ENCODE measurements at places on chromosomes 6 and 20. TPM values are rescaled to one million over a fixed set of nuclear protein-coding genes. Genes with fewer than 3 reads are reported as not detected.

LST1 gene
- total RNA-seq: 1.6 TPM

GMDS gene
- total RNA-seq: 30.1 TPM

KIAA1586 gene
- 8.6 TPM for total RNA-seq

TNFRSF21 gene
- total RNA-seq: 172 TPM

STMND1 gene
- 0.26 TPM for total RNA-seq

DEFB118 gene
- not detected for total RNA-seq

BCAS4 gene
- total RNA-seq: 12.4 TPM

BMP6 gene
- not detected for total RNA-seq

MOG gene
- total RNA-seq: not detected

ULBP2 gene
- 4.4 TPM for total RNA-seq

PAX1 gene
- not detected for total RNA-seq

PLCB4 gene
- 14.9 TPM for total RNA-seq

FAM135A gene
- 16.0 TPM for total RNA-seq

DNA sequence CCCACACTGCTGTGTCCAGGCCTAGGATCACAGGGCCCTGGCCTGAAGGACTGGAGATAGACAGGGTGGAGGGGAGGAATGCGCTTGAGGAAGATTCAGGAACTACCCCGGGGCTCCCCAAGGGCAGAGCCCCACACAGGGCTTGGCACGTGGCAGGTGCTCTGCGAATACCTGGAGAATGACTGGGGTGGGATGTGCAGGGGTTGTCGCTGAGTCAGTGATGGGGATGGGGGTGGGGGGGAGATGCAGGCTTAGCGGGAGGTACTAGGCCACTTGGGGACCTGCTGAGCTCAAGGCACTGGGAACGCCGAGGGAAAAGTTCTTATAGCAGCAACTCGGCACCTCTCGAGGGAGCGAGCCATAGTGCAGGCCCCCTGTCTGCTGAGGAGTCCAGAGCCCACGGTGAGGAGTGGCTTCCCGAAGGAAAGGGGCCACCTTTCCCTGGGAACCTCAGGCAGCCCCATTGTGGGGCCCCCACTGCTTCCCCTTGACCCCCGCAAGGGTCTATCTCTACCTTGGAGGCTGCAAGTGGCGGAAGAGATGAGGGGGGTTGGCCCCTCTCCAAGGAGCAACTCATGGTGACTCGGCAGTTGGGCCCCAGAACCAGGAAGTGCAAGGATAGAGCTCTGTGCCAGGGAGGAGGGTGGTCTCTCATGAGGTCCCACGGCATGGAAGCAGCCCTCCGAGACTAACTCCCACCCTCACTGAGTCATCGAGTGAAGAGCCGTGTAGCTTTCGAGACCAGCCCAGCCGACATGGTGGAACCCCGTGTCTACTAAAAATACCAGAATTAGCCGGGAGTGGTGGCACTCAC lies 33.1 kb downstream of the SRC start:
- peak; percentile 72 for DNase-seq

- no peak for DNase-seq
These were observed 618.9 kb downstream of the BCKDHB start for GRCh38 chr6:80725156-80725930.

DNA sequence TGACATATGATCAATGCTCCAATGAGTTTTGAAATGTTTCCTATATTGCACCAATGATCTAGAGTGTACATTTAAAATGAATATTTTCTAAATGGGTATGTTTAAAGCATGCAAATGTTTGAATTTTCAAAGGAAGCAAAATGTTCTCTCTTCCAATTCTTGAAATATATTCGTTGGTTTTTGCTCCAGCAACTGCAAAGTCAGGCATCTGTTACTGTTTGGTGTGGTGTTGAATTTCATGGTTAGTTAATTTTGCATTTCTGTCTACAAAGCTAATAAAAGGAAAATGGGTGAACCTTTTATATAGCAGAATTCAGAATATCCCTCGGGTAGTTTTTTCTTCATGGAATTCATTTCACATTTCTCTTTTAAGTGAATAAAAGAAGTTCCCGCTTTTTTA lies 1018.3 kb downstream of the GRIK2 start:
- DNase-seq: no peak

- DNase-seq: peak; percentile 4
These were observed 122.8 kb downstream of the UST start for GRCh38 chr6:148869585-148869984.

DNA sequence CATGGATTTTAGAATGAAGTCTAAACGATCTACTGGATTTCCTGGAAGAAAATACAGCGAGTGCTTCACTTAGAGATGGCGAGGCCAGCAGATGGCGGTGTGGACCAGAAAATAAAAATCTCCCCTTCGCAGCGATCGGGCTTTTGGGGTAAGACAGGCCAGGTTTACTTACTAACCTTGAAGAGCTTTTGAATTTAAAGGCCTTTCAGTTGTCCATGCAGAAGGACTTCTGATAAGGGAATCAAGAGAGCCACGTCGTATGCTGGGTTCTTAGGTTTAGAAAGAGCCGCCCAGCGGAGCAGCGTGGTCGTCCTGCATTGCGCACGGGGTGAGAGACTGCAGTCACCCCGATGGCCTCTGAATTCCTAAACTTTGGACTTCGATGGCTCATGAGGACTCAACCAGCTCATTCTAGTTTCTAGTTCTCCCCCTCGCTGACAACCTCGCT lies 125.2 kb upstream of the RALGAPA2 start:
- no peak for DNase-seq

DNA sequence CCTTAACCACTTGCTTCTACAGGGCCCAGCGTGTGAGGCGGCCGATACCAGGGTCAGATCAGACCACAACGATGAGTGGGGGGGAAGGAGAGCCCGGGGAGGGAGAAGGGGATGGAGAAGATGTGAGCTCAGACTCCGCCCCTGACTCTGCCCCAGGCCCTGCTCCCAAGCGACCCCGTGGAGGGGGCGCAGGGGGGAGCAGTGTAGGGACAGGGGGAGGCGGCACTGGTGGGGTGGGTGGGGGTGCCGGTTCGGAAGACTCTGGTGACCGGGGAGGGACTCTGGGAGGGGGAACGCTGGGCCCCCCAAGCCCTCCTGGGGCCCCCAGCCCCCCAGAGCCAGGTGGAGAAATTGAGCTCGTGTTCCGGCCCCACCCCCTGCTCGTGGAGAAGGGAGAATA lies 2.8 kb downstream of the RING1 start:
- no peak for DNase-seq

- no peak for DNase-seq
These were observed 9.8 kb downstream of the SLC17A9 start for GRCh38 chr20:62962221-62962879.

DNA sequence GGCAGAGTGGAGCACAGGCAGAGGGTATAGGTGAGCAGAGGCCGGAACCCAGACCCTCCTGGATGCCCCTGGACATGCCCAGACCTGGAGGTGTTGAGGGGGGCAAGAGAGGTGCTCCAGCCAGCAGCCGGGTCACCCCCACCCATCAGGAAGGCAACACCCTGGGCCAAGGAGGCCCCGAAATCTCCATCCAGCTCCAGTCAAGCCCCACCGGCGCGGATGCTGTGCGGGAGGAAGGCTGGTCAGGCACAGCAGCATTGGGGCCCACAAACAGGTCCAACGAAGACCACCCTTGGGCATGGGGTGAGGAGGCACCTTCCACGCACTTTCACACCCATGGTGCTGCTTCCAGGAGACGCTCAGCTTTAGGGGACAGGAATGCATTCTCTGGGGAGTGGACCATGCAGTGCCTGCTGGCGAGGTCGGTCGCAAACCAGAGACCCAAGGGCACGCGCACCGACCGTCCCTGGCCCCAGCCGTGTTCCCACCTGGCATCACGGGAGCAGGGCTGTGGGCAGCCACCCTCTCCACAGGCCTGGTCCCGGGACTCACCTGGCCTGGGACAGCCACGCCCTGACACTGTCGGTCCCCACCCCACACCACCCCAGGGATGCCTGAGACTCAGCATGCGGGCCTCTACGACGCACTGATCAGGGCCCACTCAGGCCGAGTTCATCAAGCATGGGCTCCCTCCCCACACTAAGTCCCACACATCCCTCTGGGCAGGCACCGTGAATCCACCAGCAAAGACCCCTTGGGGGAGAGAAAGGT lies 43.6 kb upstream of the ZBP1 start:
- no peak for DNase-seq

- DNase-seq: no peak
These were observed 887 bp upstream of the AIF1 start for GRCh38 chr6:31614075-31614619.

GRCh38 chr6:41503827-41504465 lies 42.2 kb upstream of the FOXP4 start:
- peak; percentile 15 for DNase-seq

DNA sequence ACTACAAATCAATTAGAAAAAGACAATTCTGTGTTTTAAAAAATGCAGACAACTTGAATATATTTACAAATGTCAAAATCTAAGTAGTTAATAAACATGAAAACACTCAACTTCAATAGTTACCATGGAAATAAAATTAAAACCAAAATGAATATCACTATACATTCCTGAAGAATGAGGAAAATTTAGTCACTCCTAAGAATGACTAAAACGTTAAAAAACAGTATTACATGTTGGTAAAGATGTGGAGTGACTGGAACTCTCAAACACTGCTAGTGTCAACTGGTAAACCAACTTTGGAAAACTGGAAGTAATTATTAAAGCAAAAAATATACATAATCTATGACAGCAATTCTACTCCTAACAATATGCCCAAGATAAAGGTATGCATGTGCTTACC lies 36.3 kb downstream of the AHI1 start:
- no peak for DNase-seq

DNA sequence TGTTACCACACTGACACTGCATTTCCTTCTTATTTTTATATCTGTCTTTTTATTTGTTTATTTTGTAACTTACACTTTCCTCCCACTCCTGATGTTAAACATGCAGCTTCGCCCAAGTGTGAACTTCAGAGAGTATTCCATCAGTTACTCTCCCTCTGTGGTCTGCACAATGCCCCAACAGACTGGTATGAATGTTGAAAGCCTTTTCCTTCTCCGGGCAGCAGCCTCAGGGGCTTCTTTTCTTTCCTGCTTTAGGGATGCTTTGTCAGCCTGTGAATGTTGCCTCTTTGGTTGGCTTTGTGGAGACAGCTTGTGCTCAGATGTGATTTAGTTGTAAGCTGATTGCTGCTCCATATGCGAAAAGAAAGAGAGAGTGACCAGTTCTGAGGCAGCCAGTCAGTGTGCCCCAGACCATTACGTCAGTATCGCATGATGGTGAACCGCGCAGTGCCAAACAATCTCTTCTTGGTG lies 44.0 kb downstream of the SMPDL3A start:
- DNase-seq: no peak

DNA sequence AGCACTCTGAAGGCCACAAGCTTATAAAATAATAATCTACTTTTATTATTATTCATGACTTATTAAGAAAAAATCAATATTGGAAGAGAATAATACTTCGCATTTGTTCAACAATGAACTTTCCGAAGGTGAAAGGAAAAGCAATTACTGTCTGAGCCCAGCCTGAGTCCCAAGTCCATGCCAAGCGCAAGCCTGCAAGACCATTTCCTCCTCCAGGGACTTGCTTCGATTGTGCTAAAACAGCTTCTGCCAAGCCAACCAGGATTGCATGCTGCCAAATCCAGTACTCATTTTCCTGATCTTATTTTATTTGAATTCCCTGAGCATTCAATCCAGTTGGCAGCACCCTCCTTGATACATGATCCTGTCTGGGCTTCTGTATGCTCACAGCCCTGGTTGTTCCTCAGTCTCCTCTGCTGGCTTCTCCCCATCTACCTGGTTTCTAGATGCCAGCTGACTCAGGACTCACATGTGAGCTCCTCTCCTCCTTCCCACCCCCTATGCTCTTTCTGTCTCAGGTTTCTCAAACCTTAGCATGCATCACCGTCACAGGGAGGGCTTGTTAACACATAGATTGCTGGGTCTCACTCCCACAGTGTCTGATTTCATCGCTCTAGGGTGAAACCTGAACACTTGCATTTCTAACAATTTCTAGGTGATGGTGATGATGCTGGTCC lies 55.9 kb upstream of the PSMF1 start:
- no peak for DNase-seq

DNA sequence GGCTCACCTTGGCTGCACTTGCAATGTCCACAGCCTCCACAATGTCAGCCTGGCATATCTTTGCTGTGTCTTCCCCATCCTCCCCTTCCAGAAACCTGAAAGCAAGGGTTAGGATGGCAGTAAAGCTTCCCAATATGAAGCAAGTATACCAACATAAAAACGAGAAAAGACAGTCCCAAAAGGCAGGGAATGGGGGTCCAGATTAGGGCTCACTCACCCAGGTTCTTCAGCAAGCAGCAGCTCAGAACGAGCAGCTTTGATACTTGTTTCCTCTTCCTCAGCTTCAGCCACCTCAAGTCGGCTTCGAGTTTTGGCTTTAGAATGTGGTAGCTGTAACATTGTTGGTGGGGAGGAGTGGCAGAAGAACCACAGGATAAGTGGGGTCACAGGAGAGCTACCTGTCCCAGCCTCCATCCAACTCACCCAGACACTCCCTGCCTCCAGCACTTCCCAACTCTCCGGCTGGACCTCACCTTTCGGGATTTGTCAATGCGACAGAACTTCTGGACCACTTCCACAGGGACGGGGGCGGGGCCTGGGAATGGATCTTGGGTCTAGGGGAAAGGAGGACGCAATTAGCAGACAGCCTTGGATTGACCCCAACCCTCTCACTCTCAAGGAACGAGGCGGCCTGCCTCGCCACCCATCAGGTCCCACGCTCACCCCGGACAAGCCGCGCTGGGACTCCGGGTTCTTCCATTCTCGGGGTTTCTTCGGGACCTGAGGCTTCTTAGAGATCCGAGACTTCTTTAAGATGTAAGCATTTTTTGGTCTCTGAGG lies 708 bp downstream of the WDR46 start:
- DNase-seq: peak; percentile 16

- no peak for DNase-seq
These were observed 14.9 kb downstream of the MAN1A1 start for GRCh38 chr6:119334535-119335264.

GRCh38 chr20:3459881-3460307 lies 10.9 kb upstream of the ATRN start:
- no peak for DNase-seq

DNA sequence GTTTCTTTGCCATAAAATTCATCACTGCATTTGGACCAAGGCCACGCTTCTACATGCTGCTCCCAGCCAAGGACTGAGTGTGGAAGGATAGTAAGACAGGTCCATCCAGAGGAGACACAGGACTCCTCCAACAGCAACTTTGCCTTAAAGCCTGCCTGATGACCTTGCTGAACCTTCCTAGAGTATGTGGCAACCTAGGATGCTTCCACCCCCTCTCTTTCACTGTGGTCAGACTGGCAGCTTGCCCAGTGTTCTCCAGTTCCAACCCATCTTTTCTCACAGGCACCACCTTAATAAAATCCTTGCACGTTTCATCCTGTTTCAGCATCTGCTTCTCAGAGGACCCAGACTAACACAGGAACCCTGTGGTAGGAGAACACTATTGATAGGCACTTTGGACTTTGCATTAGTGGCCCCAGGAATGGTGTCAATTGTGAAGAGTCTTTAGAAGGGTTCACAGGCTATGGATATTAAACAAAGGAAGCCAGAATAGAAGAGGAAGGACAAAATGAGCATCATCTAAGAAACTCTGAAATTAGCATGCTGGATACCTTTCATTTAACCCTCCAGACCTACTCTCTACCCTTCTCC lies 2.4 kb upstream of the PKHD1 start:
- no peak for DNase-seq

- no peak for DNase-seq
These were observed 26.4 kb upstream of the MEI4 start for GRCh38 chr6:77626426-77626825.

All from PC-9 (cell line).